ENCODE measurements at places on chromosomes 7 and 10.

- DNase-seq = peak; percentile 31
These were observed 386.7 kb downstream of the PHTF2 start for GRCh38 chr7:78185149-78185745.

- DNase-seq = peak; percentile 0
These were observed 349.4 kb downstream of the EXOC4 start for GRCh38 chr7:133602291-133602690.

- no peak for DNase-seq
These were observed 130.3 kb downstream of the DIP2C start for GRCh38 chr10:558891-559766.

DNA sequence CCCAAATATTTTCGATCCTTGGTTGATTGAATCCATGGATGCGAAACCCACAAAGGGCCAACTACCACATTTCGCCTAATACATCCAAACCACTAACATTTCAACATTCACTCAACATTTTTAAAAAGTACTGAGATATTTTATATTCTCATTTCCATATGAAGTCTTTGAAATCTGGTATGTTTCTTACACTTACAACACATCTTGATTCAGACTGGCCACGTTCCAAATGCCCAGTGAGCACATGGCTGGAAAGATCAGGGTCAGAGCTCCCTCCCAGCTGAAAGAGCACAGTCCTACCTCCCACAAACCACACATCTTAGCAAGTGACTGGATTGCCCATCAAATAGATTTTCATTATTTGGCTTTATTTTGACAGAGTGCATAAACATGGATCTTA lies 18.9 kb downstream of the NCAPG2 start:
- no peak for DNase-seq

GRCh38 chr10:88129013-88129412 lies 265.6 kb downstream of the PTEN start:
- DNase-seq = no peak

DNA sequence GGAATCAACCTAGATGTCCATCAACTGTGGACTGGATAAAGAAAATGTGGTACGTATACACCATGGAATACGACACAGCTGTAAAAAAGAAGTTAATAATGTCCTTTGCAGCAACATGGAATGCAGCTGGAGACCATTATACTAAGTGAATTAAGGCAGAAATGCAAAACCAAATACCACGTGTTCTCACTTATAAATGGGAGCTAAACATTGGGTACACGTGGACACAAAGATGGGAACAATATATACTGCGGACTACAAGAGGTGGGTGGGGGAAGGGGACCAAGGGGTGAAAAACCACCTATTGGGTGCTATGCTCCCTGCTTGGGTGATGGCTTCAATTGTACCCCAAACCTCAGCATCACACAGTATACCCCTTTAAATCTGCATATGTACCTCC lies 385.5 kb downstream of the SORCS3 start:
- DNase-seq = no peak

- DNase-seq = no peak
These were observed 26.3 kb downstream of the SND1 start for GRCh38 chr7:127678337-127678736.

- DNase-seq = no peak
These were observed 3.0 kb upstream of the CALHM3 start for GRCh38 chr10:103481974-103482531.

Data from epithelial cell of prostate (primary cell).